HT1080 (cell line): ENCODE measurements at places on chromosomes 6 and 20. TPM values are rescaled to one million over a fixed set of nuclear protein-coding genes. Genes with fewer than 3 reads are reported as not detected.

The PNLDC1 gene
- total RNA-seq = not detected in 2 replicates

The RIPPLY2 gene
- total RNA-seq = not detected in 2 replicates

- no peak for DNase-seq
Measured at GRCh38 chr6:148395583-148396101, 53.0 kb downstream of the SASH1 start.

DNA sequence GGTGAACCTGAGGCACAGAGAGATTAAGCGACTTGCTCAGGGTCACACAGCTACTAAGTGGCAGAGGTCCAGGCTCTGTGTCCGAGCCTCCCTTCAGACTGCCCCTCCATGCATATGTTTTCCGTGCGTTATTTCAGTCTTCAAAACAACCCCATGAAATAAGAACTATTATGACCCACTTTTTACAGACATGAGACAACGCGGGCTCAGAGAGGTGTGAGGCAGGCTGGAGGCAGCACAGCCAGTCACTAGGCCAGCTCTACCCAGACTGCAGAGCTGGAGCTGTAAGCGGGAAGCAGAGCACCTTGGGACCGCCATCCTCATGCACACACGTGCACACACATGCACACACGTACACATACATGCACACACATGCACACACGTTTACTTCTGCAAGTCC is 62.3 kb downstream of the PSMG4 start:
- no peak for DNase-seq

DNA sequence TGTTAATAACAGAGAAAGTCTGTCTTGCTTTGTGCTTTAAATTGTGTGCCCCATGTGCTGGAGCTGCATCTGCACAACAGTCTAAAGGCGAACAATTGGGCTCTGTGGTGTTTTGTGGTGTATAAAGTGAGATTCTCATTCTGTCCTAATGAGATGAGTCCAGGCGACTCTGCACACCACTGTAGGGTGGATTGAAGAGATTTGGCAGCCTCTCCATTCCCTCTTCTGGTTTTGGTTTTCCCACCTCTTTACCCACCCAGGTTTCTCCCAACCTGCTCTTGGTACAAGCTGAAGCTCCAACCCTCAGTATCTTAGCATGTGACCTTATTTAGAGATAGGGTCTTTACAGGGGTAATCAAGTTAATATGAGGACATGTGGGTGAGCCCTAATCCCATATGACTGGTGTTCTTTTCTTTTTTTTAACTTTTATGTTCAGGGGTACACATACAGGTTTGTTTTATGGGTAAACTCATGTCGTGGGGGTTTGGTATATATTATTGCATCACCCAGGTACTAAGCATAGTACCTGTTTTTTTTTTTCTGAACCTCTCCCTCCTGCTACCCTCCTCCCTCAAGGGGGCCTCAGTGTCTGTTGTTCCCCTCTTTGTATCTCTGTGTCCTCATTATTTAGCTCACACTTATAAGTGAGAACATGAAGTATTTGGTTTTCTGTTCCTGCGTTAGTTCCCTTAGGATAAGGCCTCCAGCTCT is 217.6 kb upstream of the DTNBP1 start:
- no peak for DNase-seq

GRCh38 chr6:56795466-56796195 is 152.9 kb upstream of the DST start:
- DNase-seq = no peak

- DNase-seq = no peak
Measured at GRCh38 chr6:148708707-148709106, 38.1 kb upstream of the UST start.
